Stimulated activated CD4-positive, alpha-beta T cell treated with anti-CD3 and anti-CD28 coated beads, Interleukin-2, amount 100 ng/mL, for 24 hours (primary cell): ENCODE measurements at places on chromosomes 3 and 15.

DNA sequence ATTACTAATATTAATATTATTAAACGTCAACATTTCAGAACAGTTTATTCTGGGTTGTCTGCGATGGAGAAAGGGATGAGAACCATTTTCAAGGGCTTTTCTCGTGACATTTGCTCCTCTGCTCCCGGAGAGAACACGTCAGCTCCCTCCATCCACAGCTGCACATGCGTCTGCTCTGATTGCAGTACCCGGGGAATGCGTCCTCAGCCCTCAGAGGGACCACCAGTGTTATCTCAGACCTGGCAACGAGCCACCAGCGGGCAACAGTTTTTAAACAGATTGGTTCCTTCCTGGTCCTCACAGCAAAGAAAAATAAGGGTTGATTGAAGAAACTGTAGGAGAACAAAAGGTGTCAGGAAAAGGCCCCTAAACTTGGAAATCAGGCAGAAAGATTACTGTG, 202.2 kb upstream of the ADAMTS9 start:
- DNase-seq = no peak

DNA sequence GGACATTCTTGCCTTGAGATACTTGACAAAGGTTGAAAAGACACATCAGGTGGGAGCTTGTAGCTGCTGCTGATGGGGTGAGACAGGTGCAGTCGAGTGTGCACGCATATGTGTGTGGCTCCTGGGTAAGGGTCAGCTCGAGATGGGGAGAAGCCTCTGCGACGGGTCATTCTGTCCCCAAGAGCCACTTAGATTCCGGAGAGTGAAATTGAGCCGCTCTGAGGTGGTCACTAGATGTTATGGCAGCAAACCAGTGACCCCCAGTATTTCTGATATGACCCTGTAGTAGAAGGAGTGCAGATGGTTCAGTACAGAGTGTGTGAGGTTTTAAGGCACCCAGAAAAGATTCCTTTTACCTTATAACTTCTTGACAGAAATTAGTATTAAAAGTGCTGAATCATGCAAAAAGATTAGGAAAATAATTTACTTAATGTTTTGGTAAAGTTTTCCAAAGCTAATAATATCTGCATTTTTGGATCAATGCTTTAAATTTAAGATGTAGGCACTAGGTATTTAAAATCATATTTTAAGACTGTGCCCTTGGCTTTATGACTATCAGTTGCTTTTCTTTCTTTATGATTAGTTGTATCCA, 241.9 kb upstream of the TOPAZ1 start:
- DNase-seq = no peak

DNA sequence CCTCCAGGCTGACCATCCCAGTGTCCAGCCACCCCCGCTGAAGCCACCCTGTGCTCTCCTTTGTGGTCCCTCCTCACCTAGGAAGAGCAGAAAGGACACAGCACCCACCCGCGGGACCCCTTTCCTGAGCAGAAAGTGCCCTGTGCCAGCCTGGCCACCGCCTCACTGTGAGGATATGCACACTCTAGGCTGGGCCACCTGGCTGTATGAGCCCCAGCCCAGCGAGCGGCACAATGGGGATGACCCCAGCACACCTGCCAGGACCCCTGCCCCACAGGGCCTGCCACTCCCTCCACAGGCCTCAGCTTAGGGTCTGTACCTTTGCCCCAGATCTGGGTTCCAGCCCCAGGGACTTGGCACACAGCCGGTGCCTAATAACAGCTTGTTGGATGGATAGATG, 47.9 kb upstream of the FURIN start:
- no peak for DNase-seq

DNA sequence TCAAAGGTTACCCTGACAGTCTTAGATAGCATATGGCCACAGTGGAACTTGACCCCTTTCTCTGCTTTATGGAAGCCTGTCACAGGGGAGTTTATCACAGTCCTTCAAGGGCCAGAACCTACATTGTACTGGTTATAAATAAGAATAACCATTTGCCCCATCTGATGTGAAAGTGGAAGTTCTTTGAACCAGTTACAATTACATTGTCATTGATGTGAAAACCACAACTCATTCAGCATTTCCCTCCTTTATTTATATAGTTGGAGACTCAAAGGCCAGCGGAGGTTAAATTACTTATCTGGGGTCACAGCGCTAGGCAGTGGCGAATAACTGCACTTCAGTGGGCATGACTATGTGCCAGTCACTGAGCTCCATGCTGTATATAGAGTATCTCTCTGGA, 60.5 kb upstream of the TBC1D5 start:
- no peak for DNase-seq

GRCh38 chr3:177973241-177973840, 562.9 kb upstream of the KCNMB2 start:
- DNase-seq = no peak

GRCh38 chr3:76021376-76021775, 236.0 kb upstream of the ZNF717 start:
- no peak for DNase-seq
